Kidney glomerular epithelial cell (primary cell): ENCODE measurements at places on chromosomes 5 and 9.

- peak; percentile 51 for DNase-seq
These were observed 246.5 kb downstream of the PCSK5 start for GRCh38 chr9:76136986-76137385.

- DNase-seq, result peak; percentile 36
These were observed 28.5 kb downstream of the DPYSL3 start for GRCh38 chr5:147481376-147481775.

GRCh38 chr5:119357270-119357669, 1.5 kb downstream of the TNFAIP8 start:
- no peak for DNase-seq

DNA sequence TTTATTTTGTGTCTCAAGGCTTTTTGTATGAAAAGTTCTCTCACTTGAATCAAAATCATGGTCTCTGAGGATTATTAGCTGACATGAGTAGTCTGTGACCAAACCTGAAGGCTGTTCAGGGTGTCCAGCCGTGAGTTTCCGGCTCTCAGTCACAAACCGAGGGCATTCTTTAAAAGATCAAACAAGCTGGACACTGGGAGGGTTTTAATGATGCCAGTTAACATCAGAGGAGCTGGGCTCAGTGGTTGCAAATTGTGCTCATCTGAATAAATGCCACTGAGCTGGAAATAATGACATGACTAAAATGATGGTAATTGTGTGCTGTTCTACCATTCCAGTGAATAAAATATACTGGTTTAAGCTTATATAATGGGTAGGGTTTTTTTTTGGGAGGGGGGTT, 153.1 kb downstream of the FOCAD start:
- no peak for DNase-seq

GRCh38 chr5:178322736-178323540, 90.3 kb upstream of the PHYKPL start:
- no peak for DNase-seq

- peak; percentile 66 for DNase-seq
These were observed 50.3 kb downstream of the GNAQ start for GRCh38 chr9:77981332-77981731.

DNA sequence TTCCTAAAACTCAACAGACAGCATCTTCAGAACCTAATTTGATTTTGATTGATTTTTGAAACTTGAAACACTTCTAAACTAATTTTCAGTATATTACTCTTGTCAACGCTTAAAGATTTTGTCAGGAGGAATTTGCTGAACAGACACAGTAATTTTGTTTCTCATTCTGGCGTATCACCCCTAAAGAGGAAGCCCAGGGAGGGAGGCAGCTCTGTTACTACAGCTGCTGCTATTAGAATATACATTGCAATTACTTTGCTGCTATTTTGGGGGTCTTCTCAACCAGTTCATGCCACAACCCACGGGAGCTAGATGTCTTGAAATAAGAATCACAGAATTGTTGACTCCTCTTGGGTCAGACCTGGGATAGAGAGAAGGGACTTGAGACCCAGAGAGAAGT, 122.6 kb downstream of the TLR4 start:
- no peak for DNase-seq

DNA sequence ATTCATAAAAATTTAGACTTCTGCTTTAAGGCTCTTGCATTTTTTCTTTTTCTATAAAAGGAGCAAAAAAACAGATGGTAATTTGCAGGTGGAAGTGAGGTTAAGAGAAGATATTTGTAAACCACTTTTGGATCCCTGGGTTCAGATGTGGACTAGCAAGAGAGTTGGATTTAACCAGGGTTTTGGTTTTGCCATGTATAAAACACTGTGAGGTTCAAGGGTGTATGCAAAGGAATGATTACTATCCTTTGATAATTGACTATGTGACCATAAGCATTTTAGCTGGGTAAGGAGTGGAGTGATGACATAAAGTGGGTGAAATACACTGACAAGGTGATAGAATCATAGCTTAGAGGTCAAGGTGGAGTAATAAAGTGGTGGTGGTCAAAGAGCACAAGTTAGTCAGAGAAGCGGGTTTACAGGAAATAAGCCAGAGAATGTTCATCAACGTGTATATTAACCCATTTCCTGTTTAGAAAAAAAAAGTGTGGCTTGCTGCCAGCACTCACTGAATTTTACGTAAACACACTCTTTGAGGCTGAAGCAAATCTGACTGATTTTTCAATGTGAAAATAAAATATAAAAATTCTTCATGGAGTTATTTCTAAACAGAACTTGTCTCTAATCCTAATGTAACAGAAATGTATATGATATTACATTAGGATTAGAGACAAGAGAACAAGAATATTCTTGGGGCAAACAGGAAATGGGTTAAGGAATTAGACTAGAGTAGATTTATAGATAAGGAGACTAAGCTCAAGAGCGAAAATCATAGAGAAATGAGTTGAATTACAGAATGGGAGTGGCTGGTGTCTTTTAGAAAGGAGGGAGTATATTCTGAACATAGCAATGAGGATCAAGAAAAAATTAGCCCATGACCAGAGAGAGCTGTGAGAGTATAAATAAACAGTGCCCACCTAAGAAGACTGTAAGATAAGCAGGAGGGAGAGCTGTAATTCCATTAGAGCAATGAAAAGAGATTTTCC, 74.5 kb downstream of the CDKN2A start:
- DNase-seq, result peak; percentile 28

GRCh38 chr9:86046930-86047341, 52.4 kb downstream of the GOLM1 start:
- DNase-seq, result no peak

DNA sequence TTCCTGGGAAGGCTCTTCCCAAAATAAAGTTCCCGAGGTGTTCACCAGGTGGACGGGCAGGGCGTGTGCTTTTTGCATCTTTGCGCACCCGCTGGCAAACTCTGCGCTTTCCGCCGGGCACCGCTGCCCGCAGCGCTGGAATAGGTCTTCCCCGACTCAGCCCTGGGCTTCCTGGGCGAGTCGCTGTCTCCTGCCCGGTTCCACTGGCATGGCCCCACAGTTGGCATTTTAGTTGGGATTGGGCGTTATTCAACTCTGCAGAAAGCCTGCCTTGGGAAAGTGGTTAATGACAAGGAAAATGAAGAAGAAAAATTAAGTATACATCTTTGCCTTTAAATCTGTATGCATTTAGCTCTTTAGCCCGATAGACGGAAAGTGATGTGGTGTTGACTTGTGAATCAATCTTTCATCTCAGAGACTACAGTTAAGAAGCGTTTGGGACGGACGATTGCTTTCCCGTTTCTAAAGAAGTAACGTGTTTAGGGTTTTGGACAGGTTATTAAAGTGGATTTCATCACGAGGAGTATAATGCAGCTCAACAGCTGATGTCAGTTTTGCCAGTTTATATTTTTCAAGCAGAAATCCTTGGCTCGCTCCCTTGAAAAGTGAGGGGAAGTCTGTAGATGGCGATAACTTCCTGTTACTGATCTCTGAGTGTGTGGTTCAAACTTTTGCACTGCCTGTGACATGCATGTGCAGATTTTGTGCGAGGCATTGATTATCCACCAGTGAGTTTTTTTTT, 946 bp downstream of the ADCY2 start:
- DNase-seq, result no peak

DNA sequence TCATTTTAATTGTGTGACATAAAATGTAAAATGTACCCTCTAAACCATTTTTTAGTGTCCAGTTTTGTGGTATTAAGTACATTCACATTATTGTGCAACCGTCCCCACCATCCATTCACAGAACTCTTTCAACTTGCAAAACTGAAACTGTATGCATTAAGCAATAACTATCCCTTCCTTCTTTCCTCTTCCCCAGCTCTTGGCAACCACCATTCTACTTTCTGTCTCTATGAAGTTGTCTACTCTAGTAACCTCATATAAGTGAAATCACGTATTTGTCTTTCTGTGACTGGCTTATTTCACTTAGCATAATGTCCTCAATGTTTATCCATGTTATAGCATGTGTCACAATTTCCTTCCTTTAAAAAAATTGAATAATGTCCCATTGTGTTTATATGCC, 142.4 kb downstream of the C9orf152 start:
- DNase-seq, result no peak

- no peak for DNase-seq
These were observed 10.5 kb upstream of the NKX2-5 start for GRCh38 chr5:173245319-173246134.

DNA sequence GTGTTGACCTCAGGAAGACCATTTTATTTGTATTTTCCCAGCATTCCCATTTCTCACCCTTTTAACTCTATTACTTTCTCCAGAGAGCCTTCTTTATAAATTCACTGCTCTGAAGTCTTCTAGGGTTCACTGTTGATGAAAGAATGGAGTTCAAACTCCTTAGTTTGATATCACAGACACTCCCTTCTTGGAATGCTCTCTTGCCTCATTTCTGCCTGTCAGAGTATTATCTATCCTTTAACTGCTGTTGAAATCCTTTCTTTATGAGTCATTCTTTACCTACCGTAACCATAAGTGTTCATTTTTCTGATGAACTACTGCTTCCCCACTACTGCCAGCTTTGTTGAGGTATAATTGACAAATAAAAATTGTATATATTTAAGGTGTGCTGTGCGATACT, 4.3 kb downstream of the RIC1 start:
- peak; percentile 61 for DNase-seq

DNA sequence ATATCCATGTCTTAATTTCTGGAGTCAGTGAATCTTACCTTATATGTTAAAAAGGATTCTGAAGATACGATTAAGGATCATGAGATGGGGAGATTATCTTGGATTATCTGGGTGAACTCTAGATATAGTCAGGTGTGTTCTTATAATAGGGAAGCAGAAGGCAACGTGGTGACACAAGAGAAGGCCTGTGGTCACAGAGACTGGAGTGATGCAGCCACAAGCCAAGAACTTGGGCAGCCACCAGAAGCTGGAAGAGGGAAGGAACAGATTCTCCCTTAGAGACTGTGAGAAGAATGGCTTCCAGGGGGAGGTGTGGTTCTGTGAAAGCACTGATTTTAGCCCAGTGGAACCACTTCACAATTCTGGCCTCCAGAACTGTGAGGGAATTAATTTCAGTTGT, 177.4 kb downstream of the ELAVL2 start:
- DNase-seq, result no peak

DNA sequence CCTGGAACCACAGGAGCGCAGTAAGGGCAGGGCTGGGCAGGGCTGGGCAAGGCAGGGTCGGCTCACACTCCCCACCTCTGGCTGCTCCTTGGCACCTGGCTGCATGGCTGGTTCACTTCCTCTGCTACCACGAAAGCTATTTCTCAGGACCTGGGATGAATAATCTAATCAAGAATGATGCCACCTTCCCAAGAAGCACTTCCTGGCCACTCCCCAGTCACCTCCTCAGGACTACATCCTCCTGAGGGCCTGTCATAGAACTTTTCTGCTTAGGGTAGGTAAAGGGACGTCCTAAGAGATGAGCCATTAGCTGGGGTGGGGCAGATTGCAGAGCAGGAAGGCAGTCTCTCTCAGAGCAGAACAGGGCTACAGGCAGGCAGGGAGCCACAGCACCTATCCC, 288.2 kb upstream of the MAP3K1 start:
- DNase-seq, result no peak

DNA sequence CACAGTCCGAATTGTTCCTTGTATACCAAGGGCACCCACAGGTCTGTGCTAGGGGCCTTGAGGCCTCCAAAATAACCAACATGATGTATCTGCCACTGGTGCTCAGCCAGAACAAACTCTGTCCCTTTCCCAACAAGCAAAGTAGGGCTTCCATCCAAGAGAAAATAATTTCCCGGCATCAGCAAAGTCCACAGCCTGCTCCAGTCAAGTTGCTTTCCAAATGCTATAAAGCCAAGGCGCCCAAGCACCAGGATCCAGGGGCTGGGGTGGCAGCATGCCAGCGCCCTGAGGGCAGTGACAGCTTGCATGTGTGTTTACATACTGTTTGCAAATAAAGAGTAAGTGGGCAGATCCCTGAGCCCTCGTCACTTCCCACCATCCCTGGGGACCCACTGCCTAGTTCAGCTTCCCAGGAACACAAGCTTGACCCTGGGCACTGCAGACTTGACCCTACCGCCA, 155.9 kb downstream of the ERCC6L2 start:
- DNase-seq, result no peak

DNA sequence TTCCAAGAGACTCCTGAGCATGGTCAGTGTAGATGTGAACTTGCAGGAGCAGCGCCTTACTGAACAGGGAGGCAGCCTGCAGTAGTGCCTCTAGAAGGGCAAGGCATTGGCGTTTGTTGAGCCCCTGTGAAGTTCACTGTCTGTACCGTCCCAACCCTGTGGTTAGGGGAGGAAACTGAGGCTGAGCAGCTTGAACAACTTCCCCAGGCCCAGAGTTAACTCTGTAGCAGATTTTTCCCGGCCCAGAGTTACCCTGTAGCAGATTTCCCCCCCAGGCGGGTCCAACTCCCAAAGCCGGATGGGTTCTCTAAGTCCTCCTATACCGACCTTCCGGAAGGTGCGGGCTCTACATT, 9.6 kb downstream of the LMX1B start:
- DNase-seq, result no peak

DNA sequence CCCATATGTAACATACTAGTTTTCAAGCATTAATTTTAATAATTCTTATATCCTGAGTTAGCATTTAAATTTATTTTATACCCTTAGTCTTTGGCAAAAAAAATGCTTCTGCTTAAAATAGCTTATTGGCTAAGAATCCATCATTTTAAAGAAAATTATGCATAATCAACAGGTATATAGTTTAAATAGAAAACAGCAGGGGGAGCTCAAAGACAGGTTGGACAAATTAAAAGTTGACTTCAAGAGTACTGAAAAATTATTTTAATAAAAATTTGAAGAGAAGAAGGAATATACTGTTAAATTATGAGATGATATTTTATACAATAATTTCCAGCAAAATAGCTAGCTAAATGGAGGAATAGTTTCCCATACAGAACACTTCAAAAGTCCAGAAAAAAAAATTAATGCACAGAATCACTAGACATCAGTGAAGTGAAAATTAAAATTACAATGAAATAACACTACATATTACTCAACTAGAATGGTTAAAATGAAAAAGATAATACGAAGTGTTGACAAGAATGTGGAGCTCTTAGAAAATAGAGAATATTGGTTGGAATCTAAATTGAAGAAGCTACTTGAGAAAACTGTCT, 387.1 kb downstream of the PDE4D start:
- peak; percentile 42 for DNase-seq

DNA sequence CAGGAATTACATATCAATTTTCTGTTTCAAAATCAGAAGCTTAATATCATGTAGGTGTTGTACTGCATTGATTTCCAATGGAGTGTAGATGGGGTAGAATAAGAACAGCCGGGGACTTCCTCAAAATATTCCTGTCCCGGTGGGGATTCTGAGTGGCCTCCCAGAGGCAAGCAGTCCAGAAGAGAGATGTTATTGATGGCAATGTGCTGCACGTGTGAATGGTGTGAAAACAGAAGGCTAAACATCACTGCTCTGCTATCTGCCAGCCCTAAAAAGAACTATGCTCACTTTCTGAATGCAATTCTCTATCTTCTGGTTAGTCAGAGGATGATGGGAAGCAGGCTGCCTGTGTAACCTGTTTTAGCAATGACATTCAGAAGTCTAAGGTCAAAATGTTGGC, 91.0 kb upstream of the CKMT2 start:
- DNase-seq, result no peak

GRCh38 chr9:89536145-89536574, 38.2 kb upstream of the SEMA4D start:
- DNase-seq, result no peak
